Effector memory CD8-positive, alpha-beta T cell (primary cell): ENCODE measurements at places on chromosomes 13 and 19.

DNA sequence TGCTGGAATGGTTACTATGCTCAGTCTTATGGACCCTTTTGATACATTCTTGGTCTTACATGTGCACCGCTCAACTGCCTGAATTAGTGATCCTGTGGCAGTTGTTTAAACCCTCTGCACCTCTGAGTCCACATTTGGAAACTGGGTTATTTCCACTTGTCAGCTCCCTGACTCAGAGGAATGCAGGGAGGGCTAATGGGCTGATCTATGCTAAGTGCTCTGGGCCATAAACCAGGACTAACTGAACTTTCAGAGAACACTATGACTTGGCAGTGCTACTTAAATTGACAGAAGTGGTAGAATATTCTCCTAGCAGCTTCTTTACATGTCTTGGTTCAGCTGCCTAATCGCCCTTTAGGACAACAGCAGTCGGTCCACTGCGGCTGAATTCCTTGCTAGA is 26.8 kb upstream of the MED4 start:
- peaks cover 1% of the 10 kb centered on the region for H3K36me3 ChIP-seq
- H3K4me3 ChIP-seq, result no peak overlapping the region
- no peak for DNase-seq
- H3K27me3 ChIP-seq, result peaks cover 5% of the 10 kb centered on the region

- H3K27ac ChIP-seq, result peak within 1 kb of the TSS; percentile 75
- peaks cover 12% of the 10 kb centered on the region for H3K27me3 ChIP-seq
- H3K4me3 ChIP-seq, result no peak within 1 kb of the TSS
- no peak for DNase-seq
- peaks cover 11% of the 10 kb centered on the region for H3K4me1 ChIP-seq
These were observed at the start of gene SSC5D for GRCh38 chr19:55487924-55488687. TSS of gene SSC5D (plus strand) at chr19:55488436. CDS start at chr19:55488590, 154 bp downstream.

DNA sequence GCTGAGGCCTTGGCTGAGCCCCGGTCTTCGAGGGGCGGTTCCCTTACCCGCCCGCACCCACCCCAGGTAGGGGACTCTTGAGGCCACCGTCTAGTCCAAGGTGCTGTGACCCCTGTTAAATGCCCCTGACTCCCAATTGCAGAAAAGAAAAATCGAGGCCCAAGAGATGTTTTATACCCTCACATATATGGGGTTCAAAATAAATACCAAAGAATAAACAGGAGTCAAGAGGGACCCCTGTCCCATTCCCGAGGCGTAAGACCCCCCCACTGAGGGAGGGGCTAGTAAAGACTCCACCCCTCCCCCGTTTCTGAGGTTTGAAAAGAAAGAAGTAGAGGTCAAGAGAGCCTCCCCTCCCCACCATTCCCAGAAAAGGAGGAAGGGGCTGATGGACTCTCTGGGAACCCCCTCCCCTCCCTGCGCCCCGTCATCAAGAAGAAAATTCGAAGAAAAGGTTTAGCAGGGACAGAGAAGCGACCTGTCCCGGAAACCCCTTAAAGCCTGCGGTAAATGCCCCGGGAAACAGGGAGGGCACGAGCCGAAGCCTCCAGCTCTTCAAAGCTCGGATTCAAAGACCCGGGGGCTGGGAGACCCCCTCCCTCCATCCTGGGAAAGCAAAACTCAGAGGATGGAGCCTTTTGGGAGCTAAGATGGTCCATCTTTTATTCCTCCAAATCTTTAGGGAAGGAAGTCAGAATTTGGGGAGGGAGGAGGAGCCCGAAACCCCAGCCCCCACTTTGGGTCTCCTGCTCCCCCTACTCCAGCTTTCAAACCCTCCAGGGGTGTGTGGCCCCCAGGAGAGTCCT is 755 bp upstream of the RAB3A start:
- DNase-seq, result no peak
- H3K4me3 ChIP-seq, result peak overlapping the region; percentile 91
- peaks cover 19% of the 10 kb centered on the region for H3K36me3 ChIP-seq
- peaks cover 17% of the 10 kb centered on the region for H3K4me1 ChIP-seq

- no peak for DNase-seq
- H3K4me3 ChIP-seq, result no peak overlapping the region
- no peak overlapping the region for H3K27ac ChIP-seq
- H3K36me3 ChIP-seq, result no peaks in the 10 kb centered on the region
- H3K27me3 ChIP-seq, result no peaks in the 10 kb centered on the region
These were observed 208.0 kb downstream of the SPRY2 start for GRCh38 chr13:80132741-80133601.
